Cardiac atrium fibroblast (primary cell): ENCODE measurements at places on chromosomes 16 and 17. TPM values are rescaled to one million over a fixed set of nuclear protein-coding genes. Genes with fewer than 3 reads are reported as not detected.

Gene HSDL1
- total RNA-seq = 13.0 and 14.3 TPM in 2 replicates

Gene PRCD
- 7.0 and 7.6 TPM in 2 replicates for total RNA-seq

Gene SLFN14
- total RNA-seq = not detected in 2 replicates

Gene IRX5
- total RNA-seq = 0.72 and 1.1 TPM in 2 replicates

Gene SOCS1
- 0.54 and 10.5 TPM in 2 replicates for total RNA-seq

Gene NPIPB13
- 0.18 and 1.5 TPM in 2 replicates for total RNA-seq

Gene WNT9B
- total RNA-seq = not detected in 2 replicates

Gene RAB37
- 1.1 and 5.8 TPM in 2 replicates for total RNA-seq

Gene CCL4
- not detected in 2 replicates for total RNA-seq

Gene KRT14
- total RNA-seq = not detected in 2 replicates

Gene GPRC5B
- total RNA-seq = 24.2 and 51.2 TPM in 2 replicates
